ENCODE measurements at places on chromosomes 6 and 20.
A peak's percentile ranks its signal among the peaks of the same experiment; 100 is the strongest.

DNA sequence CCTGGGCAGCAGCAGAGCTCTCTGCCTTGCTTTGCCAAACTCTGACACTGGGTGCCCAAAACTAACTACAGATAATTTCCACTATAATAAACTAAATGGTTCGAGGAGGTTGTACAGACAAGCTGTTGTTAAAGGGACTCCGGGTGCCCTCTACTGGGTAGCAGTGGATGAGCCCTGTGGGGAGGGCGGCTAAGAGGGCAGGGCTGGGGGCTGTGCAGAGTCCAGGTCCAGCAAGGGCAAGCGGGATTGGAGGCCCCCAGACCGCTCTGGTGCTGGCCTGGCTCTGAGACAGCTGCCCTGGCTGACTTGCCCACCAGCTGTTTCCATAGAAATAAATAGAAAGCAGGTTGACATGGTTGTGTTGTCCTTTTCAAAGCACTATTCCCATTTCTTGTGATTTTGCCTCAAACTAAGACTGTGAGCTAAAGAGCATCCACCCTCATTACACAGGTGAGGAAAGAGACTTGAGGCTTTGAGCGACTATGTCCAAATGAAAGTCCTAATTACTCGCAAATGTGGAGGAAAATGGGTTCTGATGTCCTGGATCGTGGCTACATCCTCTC lies 167.6 kb upstream of the CST7 start:
- DNase-seq: peak; percentile 47

DNA sequence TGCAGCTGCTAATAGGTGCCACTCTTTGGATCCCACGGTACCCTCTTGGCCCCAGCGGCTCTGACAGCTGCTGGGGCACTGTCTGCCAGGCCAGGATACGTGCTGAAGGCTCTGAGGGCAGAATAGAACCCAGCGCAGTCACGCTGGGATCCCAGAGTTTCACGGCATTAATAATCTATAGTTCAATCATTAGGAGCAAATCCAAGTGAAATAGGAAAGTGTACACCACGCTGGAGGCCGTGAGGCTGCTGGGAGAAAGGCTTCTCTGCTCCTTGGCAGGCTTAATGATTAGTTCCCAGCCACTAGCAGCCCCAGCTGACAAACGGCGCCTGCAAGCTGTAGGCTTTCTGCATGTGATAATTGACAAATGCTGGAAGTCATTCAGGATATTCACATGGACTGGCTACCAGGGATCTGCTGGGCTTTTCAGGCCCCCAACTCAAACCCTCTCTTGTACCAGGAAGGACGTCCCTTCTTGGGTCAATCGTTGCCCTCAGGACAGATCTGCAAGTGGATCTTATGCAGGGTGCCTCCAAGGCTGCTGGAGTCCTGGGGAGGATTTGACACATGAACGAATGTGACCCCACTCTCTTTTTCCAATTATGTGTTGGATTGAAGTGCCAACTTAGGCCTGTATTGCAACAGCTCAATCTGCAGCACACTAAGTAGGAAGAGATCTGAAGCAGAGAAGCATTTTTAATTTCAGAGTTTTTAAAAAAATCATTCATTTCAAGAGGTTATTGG lies 50.1 kb upstream of the INSM1 start:
- no peak for DNase-seq

DNA sequence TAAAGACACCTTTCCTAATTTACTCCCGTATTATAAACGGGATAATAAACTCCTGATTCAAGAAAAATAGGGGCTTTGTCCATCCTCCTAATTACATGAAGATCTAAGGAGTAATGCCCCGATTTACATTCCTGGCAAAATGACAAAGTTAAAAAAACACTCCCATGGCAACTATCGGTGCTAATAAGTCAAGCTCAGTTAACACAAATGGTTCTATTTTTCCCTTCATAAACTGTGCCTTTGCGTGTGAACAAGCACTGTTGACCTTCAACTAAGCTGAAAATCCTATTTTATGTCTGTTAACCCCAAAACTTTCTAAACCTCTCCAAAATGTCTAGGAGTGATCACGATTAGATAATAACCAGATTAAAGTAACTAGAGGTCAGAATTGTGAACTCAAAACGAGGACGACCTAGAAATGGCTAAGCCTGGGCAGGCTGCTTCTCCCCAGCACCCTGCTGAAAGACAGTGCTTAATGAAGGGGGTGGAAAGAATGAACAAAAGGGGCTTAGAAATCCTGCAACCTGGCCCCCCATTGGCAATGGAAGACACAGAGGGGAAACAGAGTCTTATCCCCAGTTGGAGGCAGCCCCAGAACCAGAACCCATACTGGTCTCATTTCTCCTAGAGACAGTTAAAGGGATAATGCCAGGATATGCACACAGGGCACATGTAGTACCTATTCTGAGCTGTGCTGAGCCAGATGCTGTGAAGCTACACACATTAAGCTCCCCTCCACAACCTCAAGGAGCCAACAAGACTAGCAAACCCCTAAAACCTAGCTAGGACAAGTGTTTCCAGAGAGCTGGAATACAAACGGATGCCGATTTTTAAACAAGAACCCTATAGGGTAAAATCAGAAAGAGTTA lies 23.0 kb downstream of the SLC23A2 start:
- DNase-seq: no peak

DNA sequence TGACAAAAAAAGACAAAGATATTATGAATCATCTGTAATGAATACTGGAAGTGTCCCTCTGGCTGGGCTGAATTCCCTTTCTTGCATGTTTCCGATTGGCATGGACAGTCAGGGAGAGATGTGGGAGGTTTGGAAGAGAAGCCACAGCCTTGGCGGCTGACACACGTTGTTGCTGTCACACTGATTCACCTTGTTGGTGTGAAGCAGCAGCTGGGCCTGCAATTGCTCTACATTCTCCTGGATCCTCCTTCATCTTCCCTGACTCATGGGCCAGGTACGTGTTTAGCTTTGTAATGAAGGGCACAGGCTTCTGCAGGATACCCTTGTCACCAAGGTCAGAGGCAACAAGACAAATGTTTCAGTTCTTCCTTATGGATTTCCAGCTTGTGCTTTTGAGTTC lies 13.4 kb upstream of the SMIM8 start:
- DNase-seq: no peak

DNA sequence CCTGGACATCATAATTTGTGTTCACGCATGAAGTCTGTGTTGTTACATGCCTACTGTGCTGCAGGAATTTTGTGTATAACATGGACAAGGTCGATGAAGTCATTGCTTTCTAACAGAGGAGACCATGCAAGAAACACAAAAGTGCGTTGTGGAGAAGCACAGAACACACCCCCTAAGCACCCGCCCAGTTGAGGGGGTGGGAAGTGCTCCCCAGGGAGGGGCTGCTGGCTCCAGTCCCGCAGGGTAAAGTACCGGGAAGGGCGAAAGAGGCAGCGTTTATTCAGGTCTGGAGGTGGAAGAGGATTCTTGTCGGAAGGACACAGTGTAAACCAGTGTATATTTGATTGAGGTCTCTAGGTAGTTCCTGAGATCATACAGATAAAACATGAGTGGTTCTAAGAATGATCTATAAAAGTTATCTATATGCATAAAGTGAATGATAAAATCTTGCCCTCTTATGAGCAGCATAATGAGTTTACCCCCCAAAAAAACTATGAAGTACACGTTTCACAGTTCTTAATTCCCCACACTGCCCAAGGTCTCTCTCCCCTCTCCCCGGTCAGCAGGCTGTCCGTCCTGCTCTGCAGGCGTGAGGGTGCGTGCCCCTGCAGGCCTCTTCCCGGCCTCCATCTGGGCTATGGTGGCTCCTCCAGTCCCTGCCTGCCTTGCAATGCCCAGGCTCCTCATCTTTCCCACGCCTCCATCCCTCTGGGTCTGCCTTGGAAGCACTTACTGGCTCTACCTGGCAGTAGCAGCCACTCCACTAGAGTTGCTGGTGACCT lies 159.7 kb downstream of the THBS2 start:
- no peak for DNase-seq

DNA sequence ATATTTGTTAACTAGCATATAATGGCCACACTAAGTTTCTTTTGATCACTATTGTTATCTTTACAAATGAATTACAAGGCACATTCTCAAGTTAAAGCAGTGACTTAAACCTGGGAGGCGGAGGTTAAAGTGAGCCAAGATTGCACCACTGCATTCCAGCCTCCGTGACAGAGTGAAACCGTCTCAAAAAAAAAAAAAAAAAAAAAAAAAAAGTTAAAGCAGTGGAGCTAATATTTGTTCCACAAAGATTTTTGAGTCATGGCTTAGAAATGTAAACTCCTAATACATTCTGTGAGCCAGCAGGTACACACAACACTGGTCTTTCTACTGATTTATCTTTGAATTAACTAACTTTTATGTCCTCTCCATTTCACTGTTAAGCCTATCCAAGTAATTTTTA lies 221.7 kb upstream of the HTR1E start:
- no peak for DNase-seq

- peak; percentile 71 for DNase-seq
Observed at GRCh38 chr6:160137989-160138835, 16.6 kb downstream of the SLC22A1 start.

- DNase-seq: no peak
Observed at GRCh38 chr6:20069021-20069522, 143.2 kb downstream of the MBOAT1 start.

- peak; percentile 59 for DNase-seq
Observed at GRCh38 chr6:107956586-107957307, 1.3 kb downstream of the SEC63 start.

DNA sequence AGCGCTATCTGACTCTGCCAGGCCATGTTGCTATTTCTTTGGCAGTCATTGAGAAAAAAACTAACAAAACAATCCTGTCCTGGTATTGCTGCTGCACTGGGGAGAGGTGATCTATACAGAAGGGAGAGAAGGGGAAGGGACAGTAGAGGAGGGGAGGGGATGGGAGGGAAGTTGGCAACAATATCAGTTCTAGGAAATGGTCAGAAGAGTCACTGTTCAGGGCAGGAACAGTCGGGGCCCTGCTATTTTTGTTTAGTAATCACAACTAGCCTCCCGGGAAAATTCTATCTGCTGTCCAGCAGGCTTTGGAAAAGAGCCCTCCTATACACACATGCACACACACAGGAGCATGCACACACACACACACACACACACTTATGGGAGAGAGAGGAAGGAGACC lies 142.3 kb upstream of the CARMIL1 start:
- peak; percentile 8 for DNase-seq

- no peak for DNase-seq
Observed at GRCh38 chr20:62583424-62583920, 58.8 kb upstream of the SLCO4A1 start.
